ENCODE measurements at places on chromosomes 12 and 14.

GRCh38 chr12:116058574-116058973 lies 218.9 kb downstream of the MED13L start:
- DNase-seq: no peak

- DNase-seq: no peak
These were observed 11.6 kb upstream of the NEK9 start for GRCh38 chr14:75138492-75138891.

DNA sequence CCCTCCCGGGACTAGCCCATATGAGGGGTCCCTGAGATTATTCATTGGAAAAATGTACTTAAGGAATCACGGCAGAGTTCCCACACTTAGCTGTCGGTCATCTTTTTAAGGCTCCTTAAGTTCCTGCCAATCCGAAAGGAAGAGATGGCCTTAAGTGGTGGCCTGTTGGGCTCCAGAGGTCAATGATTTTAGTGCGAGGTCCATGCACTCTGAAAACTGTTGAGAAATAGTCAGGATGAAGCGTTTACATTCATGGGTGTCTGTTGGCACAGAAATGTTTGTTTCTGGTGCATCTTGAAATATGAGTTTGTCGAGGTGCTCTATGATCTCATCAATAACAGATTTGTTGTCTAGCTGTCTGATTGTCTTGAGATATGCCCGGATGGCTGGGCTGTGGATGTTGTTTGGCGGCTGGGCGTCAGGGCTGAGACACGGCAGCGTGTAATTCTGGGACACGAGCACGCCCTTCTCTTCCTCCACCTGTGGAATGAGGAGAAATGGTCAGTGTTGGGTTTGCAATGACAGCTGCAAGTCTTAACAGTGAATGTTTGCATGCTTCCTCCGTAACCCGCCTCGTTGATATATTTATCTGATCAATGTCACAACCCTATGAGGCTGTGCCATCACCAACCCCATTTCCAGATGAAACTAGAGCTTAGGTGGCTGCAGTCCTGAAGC lies 1.6 kb downstream of the IL31 start:
- DNase-seq: no peak

DNA sequence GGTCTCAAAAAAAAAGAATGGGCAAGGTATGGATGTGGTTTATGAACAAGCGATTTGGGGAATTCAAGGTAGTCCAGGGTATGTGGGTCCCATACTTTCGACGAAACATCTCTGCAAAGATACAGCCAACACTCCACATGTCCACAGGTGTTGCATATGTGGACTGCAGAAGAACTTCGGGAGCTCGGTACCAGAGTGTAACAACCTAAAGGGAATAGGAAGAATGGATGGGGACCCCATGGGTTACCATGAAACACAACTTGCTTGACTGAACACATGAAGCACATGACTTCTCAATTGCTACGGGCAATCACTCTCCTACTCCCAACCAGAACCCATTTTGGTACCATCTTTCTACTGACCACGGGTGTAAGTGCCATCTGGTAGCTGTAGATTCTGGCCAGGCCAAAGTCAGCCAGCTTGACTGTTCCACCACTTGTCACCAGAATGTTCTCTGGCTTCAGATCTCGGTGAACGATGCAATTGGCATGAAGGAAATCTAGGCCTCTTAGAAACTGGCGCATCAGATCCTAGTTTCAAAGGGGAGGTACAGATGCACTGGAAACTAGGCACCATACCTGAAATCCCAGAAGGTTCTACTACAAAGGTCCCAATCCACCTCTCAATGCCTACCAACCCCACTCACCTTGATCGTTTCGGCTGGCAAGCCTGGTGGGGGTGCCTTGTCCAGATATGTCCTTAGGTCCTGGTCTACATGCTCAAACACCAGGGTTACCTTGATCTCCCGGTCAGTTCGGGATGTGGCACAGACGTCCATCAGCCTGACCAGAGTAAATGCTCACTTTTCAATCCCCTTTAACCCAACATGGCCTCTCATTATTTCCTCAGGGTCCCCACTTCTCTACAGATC lies 1.3 kb downstream of the CDK4 start:
- DNase-seq: no peak
